Kidney (tissue), 22 donors: ENCODE measurements at places on chromosomes 5 and 9.
A peak's percentile ranks its signal among the peaks of the same experiment; 100 is the strongest.

- DNase-seq = no peak
Observed at GRCh38 chr9:133004999-133005760, 25.6 kb upstream of the GTF3C5 start.

DNA sequence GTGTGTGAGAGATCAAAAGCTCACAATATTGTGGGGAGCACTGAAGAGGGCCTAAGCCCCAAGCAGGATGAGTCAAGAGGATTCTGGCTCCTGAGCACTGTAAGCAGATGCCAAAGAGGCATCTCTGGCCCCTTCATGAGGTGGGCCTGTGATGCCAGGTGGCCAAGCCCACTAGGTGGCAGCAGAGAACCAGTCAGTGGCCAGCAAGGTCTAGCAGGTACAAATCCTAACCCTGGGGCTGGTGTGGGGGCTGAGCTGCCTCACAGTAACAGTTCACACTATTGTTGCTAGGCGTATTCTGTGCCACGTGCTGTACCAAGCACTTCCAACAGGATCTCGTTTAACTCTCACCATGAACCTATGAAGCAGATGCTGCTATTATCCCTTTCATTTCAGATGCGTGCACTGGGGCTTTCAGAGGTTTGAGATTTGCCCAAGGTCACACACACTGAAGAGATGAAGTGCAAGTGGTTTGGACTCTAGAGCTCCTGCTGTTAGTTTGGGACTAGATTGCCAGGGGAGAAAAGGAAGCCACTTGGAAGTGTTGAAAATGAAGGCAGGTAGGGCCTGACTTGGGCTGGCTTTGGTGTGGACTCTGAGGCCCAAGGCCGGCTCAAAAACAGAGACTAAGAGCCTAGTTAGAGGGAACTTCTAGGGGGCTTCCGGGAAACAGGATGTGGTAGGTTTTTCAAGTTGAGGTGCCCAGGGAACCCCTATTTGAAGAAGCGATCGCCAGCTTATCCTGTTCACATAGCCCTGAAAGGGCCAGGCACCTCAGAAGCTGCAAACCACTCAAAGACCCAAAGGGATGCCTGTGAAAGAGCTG is 4.4 kb upstream of the MLANA start:
- peak; percentile 90 for DNase-seq

DNA sequence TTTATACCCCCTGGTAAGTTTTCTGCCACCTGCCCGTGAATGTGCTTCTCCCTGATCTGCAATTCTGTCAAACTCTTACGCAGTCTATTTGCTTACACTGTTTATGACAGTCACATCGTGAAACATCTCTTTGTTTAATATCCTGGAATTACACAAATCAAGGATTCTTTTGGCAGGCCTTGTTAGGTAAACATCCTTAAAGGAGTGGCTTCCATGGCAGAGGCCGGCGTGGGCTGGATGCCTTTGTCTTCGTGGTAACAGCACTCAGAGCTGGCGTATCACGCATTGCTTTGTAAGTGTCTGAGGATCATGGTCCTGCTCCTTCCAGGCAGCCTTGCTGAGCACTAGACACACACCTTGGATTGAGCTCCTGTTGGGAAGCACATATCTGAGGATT is 145.7 kb downstream of the IRX1 start:
- DNase-seq = no peak

- no peak for DNase-seq
Observed at GRCh38 chr5:135921388-135921787, 25.7 kb upstream of the IL9 start.

GRCh38 chr9:16358751-16359150 is 511.7 kb downstream of the BNC2 start:
- no peak for DNase-seq

DNA sequence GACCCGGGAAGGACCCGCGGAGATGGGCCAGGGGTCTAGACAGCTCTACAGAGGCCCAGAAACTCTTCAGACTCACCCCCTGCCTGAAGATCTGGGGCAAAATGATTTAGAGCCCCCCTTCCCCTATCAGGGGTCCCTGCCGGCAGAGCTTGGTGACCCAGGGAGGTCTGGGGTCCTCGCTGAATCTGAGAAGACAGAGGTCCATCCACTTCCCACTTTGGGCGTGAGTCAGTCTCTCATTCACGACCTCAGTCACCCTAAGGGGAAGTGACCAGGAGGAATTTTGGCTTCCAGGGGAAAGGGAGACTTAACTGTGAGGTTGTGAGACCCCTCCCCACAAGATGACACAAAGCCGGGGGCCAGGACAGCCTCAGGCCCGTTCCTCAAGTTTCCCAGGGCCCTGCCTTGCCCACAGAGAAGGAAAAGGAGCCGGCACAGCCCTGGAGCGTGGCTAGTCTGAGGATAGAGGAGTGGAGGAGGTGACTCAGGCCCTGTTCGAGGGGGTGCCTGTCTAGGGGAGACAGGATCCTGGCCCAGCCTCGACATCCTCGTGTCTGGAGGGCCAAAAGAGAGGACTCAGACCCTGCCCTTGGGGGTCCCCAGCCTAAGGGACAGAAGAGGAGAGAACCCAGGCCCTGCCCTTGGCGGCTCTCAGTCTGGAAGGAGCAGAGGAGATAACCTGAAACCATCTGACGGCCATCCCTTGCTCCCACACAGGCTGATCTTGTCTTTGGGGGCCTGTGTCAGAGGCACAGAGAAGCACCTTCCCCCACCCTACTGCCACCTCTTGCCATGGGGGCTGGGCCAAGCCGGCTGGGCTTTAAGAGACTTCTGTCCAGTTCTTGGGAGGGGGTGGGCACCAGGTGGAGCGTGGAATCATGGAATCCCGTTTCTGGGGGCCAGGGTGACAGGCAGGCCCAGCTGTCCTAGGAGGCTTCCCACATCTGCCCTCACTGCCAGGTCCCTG is 889 bp downstream of the PDLIM4 start:
- DNase-seq = no peak
